NCI-H2081 treated with DMSO at 0.1 percent for 48 hours (cell line): ENCODE measurements at places on chromosomes 3 and 15.

GRCh38 chr15:39403640-39404117 is 177.2 kb upstream of the THBS1 start:
- no peak for DNase-seq

GRCh38 chr15:68213991-68214837 is 9.1 kb upstream of the CALML4 start:
- DNase-seq: no peak

- DNase-seq: no peak
Measured at GRCh38 chr15:82292271-82292670, 29.7 kb downstream of the SAXO2 start.

DNA sequence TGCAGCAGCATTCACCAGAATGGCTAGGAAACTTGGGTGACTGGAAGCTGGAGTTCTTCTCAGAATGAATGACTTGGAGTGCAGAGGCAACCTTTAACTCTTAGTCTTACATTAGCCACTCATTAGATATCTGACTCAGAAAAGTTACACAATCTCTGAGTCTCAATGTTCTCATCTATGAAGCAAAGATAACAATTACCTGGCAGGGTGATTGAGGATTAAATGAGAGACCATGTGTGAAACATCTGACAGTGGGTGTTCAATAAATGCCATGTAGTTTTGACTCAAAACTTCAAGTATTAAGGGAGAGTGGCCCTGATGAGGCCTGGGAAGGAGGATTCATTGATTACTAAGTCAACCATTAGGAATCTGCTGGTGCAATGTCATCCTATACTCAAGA is 48.3 kb downstream of the MRPL3 start:
- no peak for DNase-seq
